Liver (tissue), 10 donors: ENCODE measurements at places on chromosomes 11 and 22. TPM values are rescaled to one million over a fixed set of nuclear protein-coding genes. Genes with fewer than 3 reads are reported as not detected.

GRCh38 chr22:20940186-20940651 is 23.0 kb downstream of the CRKL start:
- H3K36me3 ChIP-seq = peaks cover 2% of the 10 kb centered on the region
- no peaks in the 10 kb centered on the region for H3K27me3 ChIP-seq
- H3K4me1 ChIP-seq = peaks cover 39% of the 10 kb centered on the region
- H3K4me3 ChIP-seq = no peak overlapping the region
- no peak for DNase-seq
- H3K27ac ChIP-seq = no peak overlapping the region

Gene TMEM132A
- total RNA-seq = 1.6 TPM

Gene CRYBB3
- not detected for total RNA-seq

GRCh38 chr11:108854346-108854745 is 189.5 kb downstream of the DDX10 start:
- H3K27ac ChIP-seq = peak overlapping the region; percentile 30
- H3K4me1 ChIP-seq = no peaks in the 10 kb centered on the region
- no peaks in the 10 kb centered on the region for H3K36me3 ChIP-seq
- H3K4me3 ChIP-seq = peak overlapping the region; percentile 4

GRCh38 chr11:124877910-124878758 is 12.9 kb downstream of the ROBO3 start:
- H3K4me3 ChIP-seq = no peak overlapping the region
- H3K4me1 ChIP-seq = peaks cover 25% of the 10 kb centered on the region
- H3K27me3 ChIP-seq = no peaks in the 10 kb centered on the region

Gene KCNQ1OT1
- total RNA-seq = 0.93 TPM

DNA sequence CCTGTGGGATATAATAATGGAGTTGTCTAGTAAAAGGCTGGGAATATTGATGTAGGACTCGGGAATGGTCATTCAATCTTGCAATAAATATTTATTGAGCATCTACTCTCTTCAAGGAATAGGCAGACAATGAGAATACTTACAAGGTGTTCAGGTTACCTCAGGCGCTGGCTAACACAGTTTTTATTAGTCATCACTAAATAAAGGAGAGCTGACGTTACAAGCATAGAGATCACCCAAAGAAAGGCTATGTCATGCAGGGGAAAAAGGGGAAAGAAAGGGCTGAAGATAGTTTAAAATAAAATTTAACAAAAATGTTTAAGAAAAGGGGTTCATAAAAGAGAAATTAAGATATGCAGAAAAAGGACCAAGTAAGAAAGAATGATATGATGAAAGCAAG is 15.8 kb upstream of the CTSC start:
- DNase-seq = no peak
- H3K4me1 ChIP-seq = no peaks in the 10 kb centered on the region
- H3K27me3 ChIP-seq = no peaks in the 10 kb centered on the region
- no peak overlapping the region for H3K4me3 ChIP-seq
- no peak overlapping the region for H3K27ac ChIP-seq

Gene MPEG1
- 21.1 TPM for total RNA-seq

DNA sequence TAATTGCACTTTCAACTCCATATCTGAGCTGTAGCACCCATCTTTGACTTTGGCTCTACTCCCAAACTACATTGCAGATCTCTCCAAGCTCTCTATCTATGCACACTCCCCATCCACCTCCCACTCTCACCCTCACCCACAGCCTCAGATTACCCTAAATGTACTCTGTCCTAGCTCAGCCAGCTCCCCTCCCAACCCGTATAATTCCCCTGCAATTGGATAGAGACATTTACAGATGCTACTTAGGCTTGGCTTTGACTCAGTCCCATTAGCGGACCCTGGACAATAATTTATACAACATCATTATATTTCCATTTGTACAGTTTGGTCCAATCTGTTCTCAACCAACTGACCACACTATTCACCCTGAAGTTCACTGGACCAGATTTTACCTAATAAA is 338.9 kb upstream of the ANO3 start:
- H3K36me3 ChIP-seq = no peaks in the 10 kb centered on the region
- H3K4me1 ChIP-seq = no peaks in the 10 kb centered on the region
- no peaks in the 10 kb centered on the region for H3K27me3 ChIP-seq
- H3K27ac ChIP-seq = no peak overlapping the region
